ENCODE measurements at places on chromosomes 1 and 21.

- DNase-seq: no peak
These were observed 7.3 kb downstream of the SH3BGRL3 start for GRCh38 chr1:26287033-26287711.

DNA sequence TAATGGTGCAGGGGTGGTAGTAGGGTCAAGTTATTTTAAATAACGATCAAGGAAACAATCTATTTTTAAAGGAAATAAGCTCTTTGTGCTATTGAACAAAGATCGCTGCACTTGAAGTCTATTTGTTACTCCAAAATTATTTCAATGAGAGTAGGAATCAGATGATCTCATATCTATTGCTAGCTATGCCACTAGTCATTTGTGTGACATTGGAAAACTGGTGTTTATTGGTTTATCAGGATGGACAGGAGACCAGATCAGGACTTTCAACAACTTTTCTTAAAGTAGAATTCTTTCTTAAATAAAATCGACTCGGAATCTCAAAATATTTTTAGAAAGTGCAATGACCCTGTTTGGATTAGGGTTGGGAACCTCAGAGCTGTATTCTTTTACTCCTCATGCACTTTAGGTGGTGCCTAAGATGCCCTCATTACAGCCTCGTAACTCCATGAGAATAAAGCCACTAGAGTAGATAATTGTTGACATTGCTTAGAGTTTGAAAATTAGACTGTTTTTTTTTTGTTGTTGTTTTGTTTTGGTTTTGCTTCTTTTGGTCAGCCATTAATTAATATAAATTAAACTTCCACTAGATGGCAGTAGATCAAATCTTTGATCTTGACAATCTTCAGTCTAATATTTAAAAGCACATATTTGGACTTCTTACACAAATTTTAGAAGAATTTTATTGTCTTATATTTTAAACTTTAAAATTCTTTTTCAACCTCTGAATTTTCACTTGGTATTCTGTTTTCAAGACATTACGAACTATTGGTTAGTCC lies 352.4 kb downstream of the USP25 start:
- DNase-seq: no peak

- no peak for DNase-seq
These were observed 25.9 kb upstream of the RAP1A start for GRCh38 chr1:111593403-111594305.

- no peak for DNase-seq
These were observed 217.6 kb downstream of the LMX1A start for GRCh38 chr1:165138960-165139359.

DNA sequence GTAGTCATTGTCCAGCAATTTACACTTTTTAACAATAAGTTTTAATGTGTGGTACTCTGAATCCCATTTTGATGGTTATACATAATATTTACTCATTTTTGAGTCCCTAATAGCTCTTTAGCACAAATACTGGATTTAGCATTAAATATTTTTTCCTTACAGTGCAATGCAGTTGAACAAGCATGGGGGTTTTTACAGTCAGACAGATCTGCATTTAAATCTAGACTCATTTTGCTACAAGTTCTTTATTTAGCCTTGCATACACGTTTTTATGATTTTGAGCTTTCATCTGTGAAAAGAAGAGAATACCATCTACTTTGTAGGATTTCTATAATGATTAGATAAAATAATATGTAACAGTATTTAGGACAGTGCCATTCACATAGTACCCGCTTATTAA lies 44.0 kb downstream of the PTPRC start:
- DNase-seq: no peak

DNA sequence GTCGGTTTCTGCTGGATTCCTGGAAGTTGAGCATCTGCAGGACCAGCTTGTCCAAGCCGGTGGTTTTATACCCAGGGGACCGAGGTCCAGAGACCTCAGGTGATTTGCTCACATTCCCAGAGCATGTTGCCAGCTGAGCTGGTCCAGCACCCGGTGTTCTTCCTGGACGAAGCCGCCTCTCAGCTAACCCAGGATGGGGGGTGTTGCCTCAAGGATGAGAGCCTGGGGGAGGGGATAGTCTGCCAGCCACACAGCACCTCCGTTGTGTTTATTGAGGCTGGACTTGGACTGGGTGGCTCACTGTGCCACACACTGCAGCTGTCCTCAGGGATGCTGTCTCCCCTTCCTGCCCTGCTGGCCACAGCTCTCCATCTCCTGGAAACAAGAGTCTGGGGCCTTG lies 1.5 kb downstream of the TMEM201 start:
- DNase-seq: no peak

DNA sequence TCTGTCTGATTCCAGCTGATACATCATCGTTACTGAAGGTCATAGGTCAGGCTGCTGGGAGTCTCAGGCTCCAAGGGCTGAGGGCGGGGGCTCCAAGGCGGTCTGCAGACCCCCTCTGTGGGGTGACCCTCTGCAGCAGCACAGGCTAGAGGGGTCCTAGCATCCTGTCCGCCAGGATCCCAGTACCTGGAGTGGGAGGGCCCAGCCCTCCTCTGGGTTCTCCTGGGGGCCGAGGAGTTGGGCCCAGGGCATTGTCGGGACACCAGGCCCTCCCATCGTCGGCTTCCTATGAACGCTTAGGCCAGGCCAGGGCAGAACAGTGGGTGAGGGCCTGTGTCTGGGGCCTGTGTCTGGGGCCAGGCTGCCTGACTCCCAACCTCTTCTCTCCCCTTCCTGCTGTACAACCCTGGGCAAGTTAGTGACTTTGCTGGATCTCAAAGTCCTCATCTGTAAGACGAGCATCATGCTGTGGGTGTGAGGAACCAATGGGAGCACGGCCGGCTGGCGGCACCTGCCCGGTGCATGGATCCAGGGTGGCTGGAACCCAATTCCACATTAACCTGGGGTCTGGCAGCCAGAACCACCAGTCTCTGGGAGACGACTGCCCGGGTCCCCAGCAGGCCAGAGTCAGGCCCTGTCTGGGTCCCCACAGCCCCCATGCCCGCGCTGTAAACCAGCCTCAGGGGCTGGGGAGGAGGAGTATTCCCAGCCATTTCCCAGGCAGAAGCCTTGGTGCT lies 56.2 kb upstream of the COL18A1 start:
- DNase-seq: no peak

DNA sequence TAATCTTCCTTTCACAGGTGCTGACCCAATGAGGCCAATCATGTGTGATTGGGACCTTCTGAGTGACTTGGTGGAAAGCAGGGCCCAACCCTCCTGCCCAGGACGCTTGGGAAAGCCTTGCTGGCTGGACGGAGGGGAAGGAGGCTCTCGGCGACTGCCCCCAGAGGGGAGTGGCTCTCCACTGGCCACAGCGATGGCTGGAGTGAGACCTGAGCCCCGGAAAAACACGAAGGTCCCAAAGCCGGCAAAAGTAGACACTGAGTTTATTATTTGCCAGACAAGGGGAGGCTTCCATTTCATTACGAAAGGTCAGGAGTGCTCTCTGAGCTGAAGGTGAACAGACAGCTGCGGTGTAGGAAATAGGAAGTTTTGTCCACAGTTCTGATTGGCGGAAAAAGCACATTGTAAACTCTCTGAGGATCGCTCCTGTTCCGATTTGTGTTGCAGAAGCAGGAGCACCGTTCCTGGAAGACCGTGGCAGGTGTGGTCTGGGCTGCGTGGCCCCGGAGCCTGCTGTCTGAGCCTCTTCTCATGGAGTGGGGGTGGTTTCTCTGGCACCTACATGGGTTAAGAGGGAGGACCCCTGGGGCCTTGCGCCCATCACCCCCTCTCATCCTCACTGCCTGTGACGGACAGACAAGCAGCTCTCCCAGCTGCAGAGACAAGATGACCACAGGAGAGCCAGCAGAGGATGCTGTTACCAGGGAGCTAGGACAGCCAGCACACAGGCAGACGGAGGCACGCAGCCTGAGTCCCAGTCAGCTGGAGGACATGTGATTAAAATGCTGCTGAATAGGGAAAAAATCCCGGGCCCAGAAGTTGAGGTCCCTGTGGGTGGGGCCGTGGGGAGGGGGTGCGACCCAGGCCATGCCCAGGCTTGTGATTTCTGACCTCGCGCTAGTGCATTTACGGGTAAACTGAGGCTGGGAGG lies 41.5 kb downstream of the KRTAP10-1 start:
- no peak for DNase-seq

DNA sequence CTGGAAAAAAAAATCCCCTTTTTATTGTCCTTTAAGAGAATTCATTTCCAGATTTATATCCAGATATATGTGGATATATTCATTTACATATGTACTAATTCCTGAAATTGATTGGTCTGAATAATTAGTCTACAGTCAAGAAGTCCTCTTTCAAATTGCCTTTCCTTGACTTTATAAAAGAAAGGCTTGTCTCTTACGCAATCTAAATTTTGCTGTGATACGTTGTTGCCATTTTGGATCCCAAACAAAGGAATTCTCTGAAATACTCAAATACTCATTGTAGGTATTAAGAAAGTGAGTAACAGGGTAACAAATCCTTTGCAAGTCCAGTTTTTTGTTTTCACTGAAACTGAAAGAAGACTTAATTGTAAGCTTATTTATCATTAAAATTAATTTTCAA lies 136.9 kb upstream of the KIAA1614 start:
- no peak for DNase-seq

DNA sequence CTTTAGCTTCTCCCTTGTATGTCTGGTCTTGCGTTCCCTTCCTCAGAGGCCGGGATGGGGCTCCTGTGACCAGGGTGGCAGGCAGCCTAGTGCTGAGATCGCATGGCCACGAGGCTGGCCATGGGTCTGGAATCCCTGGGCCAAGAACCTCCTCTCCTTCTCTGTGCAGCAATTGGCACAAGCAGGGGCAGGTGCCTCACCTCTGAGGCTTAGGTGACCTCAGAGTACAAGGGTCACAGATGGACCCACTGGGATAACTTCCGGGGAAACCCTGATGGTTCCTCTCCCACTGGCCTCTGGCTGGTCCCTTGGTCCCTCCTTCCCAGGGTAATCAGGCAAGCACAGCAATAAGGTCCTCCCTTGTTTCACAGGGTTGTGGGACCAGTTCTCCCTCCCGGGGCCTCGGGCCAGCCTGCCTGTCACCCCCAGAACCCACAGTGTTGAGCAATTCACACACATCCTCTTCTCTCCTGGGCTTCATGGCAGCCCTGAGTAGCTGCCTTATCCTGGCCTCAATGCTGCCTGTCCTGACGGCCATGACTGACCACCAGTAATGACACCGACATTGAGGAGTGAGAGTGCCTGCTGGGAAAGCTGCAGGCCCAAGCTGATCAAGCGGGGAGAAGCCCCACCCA lies 38.6 kb downstream of the BMP8A start:
- no peak for DNase-seq

GRCh38 chr1:107914119-107914765 lies 50.7 kb downstream of the VAV3 start:
- no peak for DNase-seq

- no peak for DNase-seq
These were observed 7.7 kb upstream of the ZNF669 start for GRCh38 chr1:247111700-247112478.
